ENCODE measurements at places on chromosomes 5 and 9.

DNA sequence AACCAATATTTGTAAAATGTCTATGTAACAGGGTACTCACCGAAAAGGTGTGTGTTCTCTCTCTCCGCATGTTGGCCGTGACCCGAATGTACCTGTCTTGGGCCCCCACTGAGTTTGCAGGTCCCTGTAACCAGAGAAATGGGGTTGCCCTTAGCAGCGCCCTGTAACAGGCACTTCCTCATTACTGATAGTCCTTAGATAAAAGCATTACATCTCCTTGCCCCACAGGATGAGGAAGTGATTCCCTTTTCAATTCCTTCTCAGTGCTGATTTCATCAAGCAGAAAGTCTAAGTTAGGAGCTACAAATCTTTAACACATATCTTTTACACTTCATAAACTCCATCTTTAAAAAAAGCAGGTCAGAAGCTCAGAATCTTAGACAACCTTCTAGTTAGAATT, 15.2 kb upstream of the HMHB1 start:
- no peak for DNase-seq

- DNase-seq, result no peak
Observed at GRCh38 chr9:126027566-126027965, 280.4 kb downstream of the PBX3 start.

GRCh38 chr9:5543875-5544702, 33.8 kb downstream of the PDCD1LG2 start:
- DNase-seq, result no peak

GRCh38 chr5:116881921-116882531, 307.4 kb upstream of the SEMA6A start:
- no peak for DNase-seq

DNA sequence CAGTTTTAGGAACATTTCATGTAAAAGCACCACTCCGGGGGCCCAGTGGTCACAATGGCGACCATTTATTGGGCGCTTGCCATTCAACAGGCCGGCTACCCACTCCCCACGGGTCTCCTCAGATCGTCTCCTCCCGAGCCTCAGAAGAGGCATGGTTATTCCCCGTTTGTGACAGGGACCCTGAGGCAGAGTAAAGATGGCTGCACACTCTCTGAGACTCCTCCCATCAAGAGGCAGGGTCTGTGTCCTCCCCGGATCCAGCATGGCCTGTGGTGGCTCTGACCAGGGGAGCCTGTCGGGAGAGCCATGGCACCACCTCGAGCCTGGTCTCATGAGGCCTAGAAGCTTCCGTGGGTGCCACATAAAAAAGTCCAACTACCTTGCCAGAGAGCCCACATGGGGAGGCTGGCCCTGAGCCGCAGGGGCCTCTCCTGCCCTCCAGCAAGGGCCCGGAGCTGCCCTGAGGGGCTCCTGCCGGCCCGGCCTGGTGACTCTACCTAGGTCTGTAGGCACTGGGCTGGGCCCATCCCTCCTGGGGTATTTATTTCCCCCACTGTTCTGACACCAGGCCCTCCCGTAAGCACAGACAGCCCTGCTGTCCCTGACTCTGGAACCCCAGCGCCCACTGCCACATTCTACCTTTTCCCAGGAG, 90.8 kb downstream of the VAV2 start:
- no peak for DNase-seq

- DNase-seq, result peak; percentile 13
Observed at GRCh38 chr5:64637837-64638443, 52.4 kb upstream of the SHISAL2B start.

DNA sequence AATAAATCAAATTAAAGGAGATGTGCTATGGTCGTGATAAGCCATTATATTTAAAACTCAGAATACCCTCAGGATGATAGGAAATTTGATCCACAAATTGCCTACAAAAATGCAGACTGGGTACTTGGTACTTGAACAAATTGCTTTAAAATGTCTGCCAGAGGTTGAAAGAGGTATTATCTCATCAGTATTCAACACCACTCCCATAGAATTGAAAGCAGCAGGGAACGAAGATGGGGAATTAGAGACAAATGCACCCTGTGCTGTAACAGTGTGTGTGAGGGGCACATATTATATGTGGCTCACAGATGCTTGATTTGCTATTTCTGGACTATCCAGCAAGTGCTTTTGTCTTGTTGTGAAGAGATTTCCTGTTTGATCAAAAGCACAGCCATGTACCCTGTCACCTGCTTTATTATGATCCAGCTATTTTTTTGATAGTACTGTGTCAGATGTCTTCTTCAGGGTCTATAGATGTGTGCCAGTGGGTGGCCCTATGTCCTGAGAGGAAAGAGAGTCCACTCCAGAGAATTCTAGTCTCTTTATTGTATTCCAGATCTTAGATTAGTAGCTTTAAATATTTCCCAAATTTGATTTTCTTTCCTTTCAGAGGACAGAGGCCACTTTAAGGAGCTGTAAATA, 120.1 kb downstream of the XRCC4 start:
- DNase-seq, result no peak

- DNase-seq, result no peak
Observed at GRCh38 chr5:106757672-106758071, 913.1 kb downstream of the EFNA5 start.

GRCh38 chr5:6551287-6551954, 81.4 kb downstream of the NSUN2 start:
- DNase-seq, result peak; percentile 40

DNA sequence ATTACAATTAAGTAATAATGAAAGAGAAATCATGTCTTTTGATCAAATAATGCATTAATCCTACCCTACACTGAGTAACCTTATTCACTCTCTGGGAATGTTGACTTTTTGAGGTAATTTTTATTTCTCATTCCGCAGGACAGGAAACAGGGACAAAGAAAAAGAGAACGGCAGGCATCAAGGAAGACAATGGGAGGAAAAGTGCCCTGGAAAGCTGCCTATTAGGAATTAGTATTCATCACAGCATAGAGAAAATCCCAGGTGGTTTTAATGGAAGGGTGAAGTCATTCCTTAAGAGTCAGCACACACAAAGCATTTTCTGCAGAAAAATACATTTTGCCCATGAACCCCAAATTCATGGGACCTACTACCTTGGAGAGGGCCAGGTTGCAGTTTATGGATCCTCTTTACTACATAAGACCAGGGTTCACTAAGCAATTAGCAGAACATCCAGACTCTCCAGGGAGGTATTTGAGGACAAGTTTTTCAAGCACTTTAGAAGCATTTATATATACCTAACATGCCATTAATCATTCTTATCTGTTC, 9.4 kb downstream of the FSTL4 start:
- DNase-seq, result no peak

DNA sequence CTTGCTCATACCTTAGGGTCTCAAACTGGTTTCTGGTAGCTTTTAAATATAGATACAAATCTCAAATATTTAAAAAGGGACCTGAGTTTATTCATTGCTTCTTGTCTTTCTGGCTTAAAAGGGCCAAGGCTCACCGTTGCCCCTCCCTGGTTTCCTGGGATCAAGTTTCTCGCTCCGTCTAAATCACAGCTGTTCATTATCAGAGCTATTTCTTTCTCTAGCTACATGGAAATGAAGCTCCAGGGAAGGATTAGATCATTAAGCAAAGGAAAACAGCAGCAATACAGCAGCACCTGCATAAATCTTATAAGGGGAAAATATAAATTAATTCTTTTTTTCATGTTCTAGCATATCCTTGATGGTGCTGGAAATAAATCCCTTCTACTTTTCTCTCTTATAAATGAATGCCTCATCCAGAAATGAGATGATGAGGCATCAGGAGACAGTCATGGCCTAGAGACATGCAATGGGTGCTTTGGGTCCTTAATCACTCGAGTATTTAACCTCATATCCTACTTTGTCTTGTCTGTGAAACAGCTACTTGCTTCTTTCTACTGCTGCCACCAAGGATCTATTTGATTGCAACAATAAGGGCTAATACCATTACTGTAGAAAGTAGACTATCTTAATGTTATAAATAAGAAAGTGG, 320.1 kb downstream of the TRPM3 start:
- DNase-seq, result no peak

DNA sequence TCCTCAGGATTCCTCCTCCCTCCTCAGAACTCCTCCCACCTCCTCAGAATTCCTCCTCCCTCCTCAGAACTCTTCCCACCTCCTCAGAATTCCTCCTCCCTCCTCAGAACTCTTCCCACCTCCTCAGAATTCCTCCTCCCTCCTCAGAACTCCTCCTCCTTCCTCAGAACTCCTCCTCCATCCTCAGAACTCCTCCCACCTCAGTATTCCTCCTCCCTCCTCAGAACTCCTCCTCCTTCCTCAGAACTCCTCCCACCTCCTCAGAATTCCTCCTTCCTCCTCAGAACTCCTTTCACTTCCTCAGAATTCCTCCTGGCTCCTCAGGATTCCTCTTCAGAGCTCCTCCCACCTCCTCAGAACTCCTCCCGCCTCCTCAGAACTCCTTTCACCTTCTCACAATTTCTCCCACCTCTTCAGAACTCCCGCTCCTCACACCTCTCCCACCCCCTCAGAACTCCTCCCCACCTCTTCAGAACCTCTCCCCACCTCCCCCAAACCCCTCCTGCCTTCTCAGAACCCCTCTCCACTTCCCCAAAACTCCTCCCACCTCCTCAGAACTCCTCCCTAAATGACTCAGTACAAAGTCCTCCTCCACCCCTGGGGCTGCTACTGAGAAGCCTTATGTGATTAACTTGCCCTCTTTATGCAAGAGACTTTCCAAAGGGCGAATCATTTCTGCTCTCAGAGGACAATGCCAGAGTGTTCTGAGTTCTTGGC, 23.2 kb downstream of the SLC46A2 start:
- DNase-seq, result peak; percentile 88

DNA sequence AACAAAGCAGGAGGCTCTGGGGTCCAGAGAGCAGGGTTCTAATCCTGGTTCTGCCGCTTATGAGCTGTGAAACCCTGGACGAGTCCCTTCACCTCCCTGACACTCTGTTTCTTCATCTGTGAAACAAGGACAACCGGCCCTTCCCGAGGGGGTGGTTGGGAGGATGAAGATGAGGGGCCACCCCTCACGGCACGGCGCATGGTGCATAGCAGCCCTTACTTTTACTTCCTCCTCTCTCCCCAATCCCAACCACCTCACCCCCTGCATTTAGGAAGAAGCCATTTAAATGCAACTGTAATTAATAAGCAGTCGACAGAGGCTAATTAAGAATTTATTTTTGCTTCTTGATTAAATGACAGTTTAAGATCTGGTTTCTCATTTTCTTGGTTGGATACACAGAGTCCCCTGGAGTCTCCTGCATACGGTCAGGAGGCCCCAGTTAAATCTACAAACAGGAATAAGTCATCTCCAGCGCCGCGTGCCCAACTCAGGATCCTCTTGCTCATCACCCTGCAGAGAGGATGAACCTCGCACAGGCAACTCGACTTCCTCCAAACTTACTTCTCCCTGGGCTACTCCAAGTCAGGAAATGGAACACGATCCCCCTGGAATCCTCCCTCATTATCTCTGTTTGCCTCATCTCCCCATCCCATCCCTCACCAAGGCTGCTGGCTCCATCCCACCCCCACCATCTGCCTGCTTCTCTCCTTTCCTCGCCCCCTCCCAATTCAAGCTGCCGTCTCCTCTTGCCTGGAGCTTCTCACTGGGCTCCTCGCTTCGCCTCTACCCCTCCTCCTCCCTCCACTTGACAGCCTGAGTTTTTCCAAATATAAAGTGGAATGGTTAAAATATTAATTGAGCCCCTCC, 95.9 kb downstream of the HRH2 start:
- no peak for DNase-seq

GRCh38 chr5:123976379-123977033, 464.5 kb downstream of the CSNK1G3 start:
- no peak for DNase-seq

DNA sequence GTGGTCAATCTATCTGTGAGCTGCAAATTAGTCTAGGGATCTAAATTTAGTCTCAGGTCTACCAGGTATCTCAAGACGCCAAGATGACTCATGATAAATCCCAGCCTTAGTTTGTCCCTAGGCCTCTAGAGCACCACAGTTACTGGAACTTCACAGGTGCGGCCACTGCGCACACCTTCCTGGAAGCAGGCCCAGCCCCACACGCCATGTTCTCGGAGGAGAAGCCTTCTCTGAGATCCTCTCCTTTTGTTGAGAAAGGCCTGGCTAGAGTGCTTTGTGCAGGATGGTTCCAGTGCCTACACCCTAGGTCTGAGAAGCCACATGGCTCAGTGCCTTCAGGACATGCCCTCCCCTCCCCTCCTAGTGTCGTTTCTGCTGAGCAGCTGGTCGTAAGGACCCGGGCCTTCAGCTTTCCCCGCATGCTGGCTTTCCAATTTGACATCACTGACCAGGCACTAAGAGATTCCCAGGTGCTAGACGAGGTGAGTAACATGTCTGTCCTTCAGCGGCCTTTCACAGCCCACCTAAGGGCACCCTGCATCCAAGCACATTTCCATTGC, 51.9 kb downstream of the IPPK start:
- no peak for DNase-seq

GRCh38 chr9:69299315-69299714, 25.7 kb upstream of the ENTREP1 start:
- no peak for DNase-seq

DNA sequence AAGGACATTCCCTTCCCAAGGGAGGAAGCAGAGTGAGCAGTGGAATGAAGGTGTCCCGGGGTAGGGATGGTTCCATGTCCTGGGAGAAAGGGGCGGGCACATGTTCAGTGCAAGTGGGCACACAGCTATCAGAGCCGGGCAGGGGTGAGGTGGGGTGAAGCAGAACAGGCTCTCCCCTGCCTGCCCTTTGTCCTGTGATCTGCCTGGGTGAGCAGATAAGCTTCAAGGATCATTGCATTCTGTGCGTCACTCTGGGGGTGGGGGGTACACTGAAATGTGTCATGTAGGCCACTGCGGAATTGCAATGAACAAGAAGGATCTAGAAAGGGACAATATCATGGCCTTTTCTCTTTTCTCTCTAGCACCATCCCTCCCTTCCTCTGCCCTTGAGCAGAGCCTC, 61.7 kb upstream of the SHB start:
- DNase-seq, result no peak

- DNase-seq, result no peak
Observed at GRCh38 chr9:75382126-75382525, 293.8 kb downstream of the OSTF1 start.

- DNase-seq, result no peak
Observed at GRCh38 chr5:28903643-28904042, 1865.3 kb upstream of the CDH9 start.

GRCh38 chr9:119934497-119934896, 565.3 kb upstream of the BRINP1 start:
- DNase-seq, result no peak

DNA sequence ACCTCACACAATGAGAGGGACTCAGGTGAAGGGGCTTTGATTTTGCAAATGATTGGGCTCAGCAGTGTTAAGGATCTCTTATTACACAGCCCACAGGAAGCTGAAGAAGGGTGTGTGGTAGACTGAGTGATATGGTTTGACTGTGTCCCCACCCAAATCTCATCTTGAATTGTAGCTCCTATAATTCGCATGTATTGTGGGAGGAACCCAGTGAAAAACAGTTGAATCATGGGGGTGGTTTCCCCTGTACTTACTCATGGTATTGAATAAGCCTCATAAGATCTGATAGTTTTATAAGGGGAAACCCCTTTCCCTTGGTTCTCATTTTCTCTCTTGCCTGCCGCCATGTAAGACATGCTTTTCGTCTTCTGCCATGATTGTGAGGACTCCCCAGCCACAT, 132.5 kb upstream of the FBXL7 start:
- DNase-seq, result no peak
